NCI-H1092 treated with DMSO at 0.1 percent for 48 hours (cell line): ENCODE measurements at places on chromosomes 3 and 15.

DNA sequence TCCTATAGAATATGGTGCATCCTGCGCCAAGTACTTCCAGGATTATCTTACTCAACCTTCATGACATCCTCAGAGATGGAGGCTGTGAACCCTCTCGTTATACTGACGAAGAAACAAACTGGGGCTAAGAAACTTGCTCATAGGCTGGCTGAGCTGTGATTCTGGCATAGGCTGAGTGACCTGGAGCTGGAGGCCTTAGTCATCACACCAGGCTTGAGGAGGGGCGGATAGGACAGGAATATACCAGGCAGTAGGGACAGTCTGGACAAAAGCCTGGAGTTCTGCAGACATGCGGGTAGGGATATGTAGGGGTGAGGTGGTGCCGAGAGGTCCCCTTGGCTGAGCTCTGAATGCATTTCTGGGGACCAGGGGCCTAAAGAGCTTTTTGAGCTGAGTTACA lies 18.1 kb downstream of the HEMK1 start:
- no peak for DNase-seq

- DNase-seq, result peak; percentile 75
These were observed 38.8 kb downstream of the TMEM40 start for GRCh38 chr3:12719984-12720898.

DNA sequence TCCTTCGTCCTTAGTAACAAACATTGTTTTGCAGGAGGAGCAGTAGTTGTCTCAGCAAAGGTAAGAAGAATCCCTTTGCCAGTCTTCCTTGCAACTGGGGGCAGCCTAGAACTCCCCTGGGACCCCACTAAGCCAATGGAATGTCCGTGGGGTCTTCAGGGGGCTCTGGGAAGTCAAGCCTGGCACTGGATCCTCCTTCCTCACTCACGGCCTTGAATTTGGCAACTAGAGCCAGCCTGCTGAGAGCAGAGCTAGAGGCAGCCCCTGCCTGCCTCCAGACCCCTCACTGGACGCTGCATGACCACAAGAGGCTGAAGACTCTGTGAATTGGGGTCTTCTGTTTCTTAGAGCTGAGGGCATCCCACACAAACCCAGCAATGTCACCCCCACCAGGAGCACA lies 18.6 kb upstream of the PRR23E start:
- no peak for DNase-seq

- no peak for DNase-seq
These were observed 246.6 kb upstream of the KCNMB2 start for GRCh38 chr3:178289544-178290160.

DNA sequence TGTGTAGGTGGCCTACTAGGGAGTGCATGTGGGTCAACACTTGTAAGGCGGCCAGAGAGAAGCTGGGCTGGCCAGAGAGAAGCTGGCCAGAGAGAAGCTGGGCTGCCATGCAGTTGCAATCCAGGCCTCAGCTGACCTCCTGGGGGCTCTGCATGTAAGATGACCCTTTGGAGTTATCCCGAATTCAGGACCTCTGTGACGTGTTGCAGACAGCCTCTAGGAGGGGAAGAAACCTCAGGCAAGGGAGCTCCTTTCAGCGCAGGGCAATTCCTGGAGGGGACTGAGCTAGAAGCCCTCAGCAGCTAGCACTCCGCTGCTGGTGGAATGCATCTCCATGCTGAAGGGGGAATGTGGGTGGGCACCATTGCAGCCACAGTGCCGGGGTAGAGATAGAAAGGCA lies 15.8 kb upstream of the KBTBD12 start:
- DNase-seq, result no peak

DNA sequence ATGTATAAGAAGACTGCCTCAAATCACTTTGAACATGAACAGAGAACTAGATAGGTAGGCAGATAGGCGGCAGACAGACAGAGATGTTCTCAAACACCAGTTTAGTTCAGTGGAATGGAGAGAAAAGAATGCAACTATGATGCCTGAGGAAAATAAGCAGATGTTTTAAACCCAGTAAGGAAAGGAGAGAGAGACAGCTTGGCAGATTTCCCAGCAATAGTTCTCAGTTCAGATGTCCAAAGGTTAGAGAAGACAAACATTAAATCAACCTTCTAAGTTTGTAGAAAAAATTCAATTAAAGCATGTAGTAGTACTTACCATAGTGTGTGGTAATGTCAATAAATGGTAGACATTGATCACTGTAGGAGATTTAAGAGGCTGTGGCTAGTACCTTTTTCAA lies 209.6 kb upstream of the PFN2 start:
- no peak for DNase-seq

DNA sequence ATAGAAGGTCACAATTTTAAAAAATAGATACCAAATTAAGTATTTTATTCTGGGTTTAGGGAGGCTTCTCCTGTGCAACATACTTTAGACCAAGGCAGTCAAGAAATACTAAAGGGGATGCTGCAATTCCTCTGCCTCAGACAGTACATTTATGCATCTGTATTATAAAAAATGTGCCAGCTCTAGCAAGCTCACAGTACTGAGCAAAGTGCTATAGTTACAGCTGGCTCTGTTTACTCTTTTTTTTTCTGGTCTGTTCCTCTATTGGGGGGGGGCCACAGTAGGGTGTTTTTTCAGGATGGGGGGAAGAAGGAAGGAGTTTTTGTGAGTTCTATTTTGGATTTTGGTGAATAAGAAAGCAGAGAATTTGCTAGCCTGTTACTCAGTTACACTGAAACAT lies 185.0 kb downstream of the TIGIT start:
- no peak for DNase-seq

DNA sequence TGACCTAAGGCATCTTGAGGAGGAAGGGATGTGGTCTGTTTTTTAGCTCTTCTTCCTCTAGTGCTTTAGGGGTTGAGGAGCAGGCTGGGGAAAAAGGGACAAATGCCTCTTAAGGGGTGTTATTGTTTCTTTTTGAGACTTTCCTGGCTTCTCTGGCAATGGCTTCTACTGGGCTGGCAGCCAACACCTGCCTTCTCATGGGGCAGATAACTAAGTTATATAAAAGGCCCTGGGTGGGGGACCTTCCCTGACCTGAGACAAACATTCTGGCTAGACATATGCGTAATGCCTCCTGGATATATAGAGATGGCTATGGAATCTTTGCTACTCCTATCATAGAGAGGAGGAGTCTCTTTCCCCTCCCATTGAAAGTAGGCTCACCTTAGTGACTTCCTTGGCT lies 179.2 kb upstream of the PROK2 start:
- no peak for DNase-seq

- no peak for DNase-seq
These were observed 31.2 kb downstream of the CD276 start for GRCh38 chr15:73715417-73715816.

GRCh38 chr3:10883478-10884234 lies 67.6 kb downstream of the SLC6A11 start:
- DNase-seq, result no peak

- DNase-seq, result no peak
These were observed 13.0 kb downstream of the SLC9A9 start for GRCh38 chr3:143835312-143835711.

GRCh38 chr15:31332020-31332680 lies 5.5 kb downstream of the KLF13 start:
- DNase-seq, result no peak

- no peak for DNase-seq
These were observed 28.9 kb downstream of the ALDH1A2 start for GRCh38 chr15:58036579-58036978.

GRCh38 chr15:28019594-28020309 lies 79.4 kb downstream of the OCA2 start:
- no peak for DNase-seq

DNA sequence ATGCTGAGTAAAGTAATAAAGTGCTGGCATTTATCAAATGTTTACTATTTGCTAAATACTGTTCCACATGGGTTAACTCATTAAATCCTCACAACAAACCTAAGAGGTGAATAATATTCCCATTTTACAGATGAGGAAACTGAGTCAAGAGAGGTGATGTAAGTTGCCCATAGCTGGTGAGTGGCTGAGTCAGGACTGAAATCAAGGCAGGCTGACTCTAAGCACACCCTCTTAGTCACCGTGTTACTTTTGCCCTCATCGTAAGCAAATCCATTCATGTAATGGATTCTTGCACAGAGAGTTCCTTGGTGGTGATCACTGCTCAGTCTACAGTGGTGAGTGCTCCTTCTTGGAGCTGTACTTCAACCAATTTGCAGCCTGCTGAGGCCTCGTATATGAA lies 28.9 kb upstream of the PTX3 start:
- no peak for DNase-seq

DNA sequence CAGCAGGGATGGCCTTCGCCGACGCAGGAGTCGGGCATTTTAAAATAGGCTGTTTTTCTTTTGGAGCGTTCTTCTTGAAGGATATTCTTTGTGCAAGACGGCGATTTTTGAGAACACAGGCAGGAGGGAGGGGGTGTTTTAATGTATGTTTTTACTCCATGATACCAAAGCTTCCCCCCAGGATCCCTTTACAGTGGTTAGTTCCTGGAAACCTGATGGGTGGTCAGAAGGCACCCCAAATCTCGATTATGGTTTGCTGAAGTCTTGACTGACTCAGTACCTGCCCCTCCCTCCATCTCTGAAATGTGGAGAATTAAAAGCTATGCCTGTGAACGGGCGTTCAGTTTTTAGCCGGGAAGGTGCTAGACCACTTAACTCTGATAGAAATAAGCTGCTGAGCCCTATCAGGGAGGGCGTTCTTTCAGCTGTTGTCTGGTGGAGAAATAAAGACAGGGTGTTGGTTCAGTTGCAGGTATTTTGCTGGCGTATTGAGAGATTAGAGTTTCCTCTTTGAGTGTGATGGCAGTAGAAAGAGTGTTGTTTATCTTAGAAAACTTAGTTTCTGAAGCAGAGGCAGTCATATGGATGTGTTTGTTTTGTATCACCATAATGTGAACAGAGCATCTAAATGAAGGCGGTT lies 3.4 kb downstream of the IGF1R start:
- no peak for DNase-seq

DNA sequence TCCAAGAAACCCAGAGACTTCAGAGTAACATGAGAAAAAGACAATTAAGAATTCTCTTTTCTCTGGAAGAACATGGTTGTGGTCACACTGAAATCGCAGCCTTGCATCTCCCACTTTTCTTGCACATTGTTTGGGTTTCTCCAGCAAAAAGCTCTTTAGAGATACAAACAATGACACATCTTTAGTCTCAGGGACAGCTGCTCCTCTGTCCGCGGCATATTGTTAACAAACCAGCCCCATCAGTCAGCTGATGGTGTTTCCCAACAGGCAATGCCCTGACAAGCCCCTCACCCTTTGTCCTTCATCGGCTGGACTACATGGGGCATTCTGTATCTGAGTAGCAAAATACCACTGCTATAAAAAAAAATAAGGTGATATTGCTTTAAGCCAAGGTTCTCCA lies 53.4 kb downstream of the UMPS start:
- DNase-seq, result no peak

- no peak for DNase-seq
These were observed 12.0 kb downstream of the MTMR10 start for GRCh38 chr15:30979457-30979856.

DNA sequence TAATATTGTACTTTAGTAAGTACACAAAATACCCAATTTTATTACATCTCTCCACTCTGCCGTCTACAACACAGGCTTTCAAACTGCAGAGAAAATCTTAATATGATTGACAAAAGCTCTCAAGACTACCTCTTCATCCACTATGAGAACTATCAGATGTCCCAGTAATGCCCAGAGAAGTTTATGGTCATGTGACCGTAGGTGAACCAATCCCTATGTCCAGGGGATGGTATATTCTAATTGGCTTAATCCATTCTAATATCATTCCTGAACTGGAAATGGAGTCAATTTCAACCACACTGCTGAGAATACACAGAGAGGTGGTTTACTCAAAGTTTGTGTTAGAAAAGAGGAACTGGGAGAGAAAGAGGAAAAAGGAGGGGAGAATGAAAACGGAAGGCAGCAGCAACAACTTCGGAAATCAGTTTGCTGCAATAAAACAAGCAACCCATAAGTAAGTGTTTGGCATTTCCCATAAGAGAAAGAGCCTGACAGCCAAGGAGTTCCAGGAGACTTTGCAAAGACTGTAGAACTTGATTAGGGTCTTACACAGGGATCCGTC lies 7.3 kb downstream of the SST start:
- no peak for DNase-seq

GRCh38 chr3:126945171-126945721 lies 37.7 kb upstream of the PLXNA1 start:
- DNase-seq, result no peak

GRCh38 chr15:25767356-25768151 lies 95.6 kb downstream of the ATP10A start:
- no peak for DNase-seq

DNA sequence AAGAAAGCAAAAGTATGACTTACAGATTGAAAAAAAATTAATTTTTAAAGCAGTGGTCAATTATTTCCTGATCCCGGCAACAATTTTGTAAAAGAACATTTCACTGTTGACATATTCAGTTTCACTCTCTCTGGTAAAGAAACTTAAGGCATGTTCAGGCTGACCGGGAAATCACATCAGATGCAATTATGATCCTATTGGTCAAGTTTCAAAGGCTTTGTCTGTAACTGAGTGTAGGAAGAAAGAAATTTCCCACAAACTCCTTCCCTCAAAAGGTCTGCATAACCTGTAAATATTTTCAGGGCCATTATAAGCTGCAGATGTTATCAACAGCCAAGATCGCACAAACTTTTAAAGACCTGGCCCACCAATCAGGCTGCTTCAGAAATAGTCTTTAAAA lies 205.4 kb upstream of the IGF1R start:
- no peak for DNase-seq

- DNase-seq, result no peak
These were observed 30.3 kb downstream of the ROBO1 start for GRCh38 chr3:79737530-79737929.

- no peak for DNase-seq
These were observed 35.6 kb upstream of the FGF7 start for GRCh38 chr15:49387471-49387870.

- DNase-seq, result no peak
These were observed 23.5 kb downstream of the CHP1 start for GRCh38 chr15:41254560-41254959.

- DNase-seq, result no peak
These were observed 42.9 kb upstream of the NEO1 start for GRCh38 chr15:73009066-73010056.

- DNase-seq, result no peak
These were observed 30.3 kb downstream of the GALK2 start for GRCh38 chr15:49200347-49200746.

DNA sequence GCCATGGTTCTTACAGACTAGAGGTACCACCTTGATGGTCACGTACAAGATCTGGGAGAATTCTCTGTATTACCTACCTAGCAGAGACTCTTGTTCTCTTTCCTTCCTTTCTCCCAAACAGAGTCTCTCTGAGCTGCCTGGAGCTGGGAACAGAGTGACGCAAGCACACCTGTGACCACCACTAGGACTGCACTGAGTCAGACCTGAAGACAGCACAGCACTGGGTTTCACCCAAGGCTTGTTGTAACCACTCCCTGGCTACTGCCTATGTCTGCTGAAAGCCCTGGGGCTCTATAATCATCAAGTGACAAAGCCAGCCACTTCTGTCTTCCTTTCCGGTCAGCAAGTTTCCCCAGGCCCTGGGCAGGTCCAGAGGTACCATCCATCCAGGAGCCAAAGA lies 293.3 kb upstream of the CNTN4 start:
- no peak for DNase-seq
